ENCODE measurements at places on chromosomes 5 and 9. TPM values are rescaled to one million over a fixed set of nuclear protein-coding genes. Genes with fewer than 3 reads are reported as not detected.

DNA sequence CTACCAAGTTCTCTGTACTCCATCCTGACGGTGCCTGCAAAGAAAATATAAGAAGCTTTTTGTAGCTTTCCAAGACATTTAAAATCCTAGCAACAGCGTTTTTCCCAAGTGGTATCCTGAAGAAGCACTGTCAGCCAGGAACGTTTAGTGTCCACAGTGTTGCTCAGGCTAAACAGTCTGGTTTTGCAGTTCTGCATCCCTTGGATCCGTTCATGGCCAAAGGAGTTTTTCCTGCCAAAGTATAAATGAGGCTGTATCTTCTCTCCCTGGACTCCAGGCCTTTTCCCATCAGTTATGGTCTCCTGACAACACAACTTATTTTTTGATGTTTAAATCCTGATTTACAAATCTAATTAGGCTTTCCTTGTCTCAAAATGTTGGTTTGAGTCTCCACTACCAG is 925.8 kb downstream of the TLE1 start:
- no peak for DNase-seq

PKD2L2 gene
- total RNA-seq = not detected

DNA sequence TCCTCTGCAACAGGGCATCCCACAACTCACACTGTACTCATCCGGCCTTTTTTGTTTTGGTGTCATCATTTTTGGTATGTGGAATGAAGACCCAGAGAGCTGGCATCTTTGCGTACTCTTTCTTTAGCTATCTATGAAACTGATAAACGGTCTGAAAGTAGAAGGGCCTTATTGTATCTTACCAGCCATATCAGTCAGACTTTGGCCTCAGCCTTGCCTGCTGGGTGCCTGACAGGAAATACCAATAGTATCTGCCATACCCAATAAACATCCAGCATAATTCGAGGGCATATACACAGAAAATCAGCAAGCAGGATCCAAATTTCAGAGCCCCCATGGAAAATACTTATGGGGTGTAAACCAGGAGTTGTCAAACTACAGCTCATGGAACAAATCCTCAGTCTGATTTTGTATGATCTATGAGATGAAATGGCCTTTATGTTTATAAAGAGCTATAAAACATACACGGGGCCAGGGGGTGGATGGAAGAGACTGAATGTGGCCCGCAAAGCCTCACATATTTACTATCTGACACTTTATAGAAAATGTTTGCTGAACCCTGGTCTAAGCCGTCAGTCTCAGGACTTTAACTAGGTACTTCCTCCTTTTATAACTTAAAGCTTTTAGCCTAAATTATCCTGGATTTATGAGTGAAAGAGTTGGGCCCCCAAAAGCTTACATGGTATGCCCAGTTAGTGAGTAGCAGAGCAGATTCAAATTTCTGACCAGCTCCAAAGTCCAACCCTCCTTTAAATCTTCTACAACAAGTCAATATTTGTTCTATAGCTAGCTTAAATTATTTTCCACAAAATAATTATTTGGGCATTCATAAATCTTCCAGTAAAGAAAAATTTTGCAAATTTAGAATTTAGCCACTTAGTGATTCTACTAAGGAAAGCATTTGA is 308.0 kb upstream of the PUM3 start:
- no peak for DNase-seq

TAF11L10 gene
- not detected for total RNA-seq

CFAP77 gene
- not detected for total RNA-seq

CBY3 gene
- not detected for total RNA-seq

DNA sequence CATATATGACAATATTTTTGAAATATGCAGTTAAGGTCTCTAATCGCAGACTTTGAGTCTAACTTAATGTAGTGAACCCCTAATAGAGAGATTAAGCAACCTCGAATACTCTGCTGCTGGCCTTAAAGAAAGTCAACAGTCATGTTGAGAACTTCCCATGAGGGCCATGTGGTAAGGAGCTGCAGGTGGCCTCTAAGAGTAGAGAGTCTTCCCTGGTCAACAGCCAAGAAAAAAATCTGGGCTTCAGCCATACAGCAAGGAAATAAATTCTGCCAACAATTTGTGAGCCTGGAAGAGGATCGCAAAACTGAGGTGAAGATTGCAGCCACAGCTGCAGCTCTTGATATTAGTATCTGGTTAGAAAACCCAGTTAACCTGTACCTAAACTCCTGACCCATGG is 935.2 kb upstream of the TYRP1 start:
- DNase-seq = no peak

Data from myocyte (in vitro differentiated cells).